H9 (cell line): ENCODE measurements at places on chromosomes 6 and 20. TPM values are rescaled to one million over a fixed set of nuclear protein-coding genes. Genes with fewer than 3 reads are reported as not detected.

FERMT1 gene
- 9.6 and 9.7 TPM in 2 replicates for total RNA-seq

TAGAP gene
- total RNA-seq = not detected in 2 replicates

- H3K4me1 ChIP-seq = peaks cover 16% of the 10 kb centered on the region; the same call in 1 of the 2 replicates
- no peak for DNase-seq
- H3K27ac ChIP-seq = no peak overlapping the region
- H3K36me3 ChIP-seq = peaks cover 6% of the 10 kb centered on the region; the same call in 1 of the 2 replicates
These were observed 19.3 kb downstream of the TOP1 start for GRCh38 chr20:41047975-41048305.

COL9A3 gene
- total RNA-seq = 137 and 150 TPM in 2 replicates

DNA sequence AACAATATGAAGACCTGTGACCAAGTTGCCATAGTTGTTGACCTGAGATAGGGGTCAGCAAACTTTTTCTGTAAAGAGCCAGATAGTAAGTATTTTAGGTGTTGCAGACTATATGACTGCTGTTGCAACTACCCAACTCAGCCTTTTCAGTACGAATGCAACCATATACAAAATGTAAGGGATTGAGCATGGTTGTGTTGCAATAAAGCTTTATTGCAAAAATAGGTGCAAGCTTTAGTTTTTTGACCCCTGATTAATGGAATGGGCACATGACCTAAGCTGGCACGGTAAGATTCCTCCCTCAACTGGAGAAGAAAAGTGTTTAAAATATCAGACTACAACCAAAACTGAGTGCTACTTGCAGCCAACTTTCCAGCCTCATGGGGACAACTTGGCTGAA is 17.3 kb upstream of the EPM2A start:
- H3K36me3 ChIP-seq = no peaks in the 10 kb centered on the region
- DNase-seq = no peak
- no peaks in the 10 kb centered on the region for H3K27me3 ChIP-seq
- H3K4me3 ChIP-seq = no peak overlapping the region
- H3K27ac ChIP-seq = no peak overlapping the region

PTCHD4 gene
- 0.96 and 0.97 TPM in 2 replicates for total RNA-seq

DNA sequence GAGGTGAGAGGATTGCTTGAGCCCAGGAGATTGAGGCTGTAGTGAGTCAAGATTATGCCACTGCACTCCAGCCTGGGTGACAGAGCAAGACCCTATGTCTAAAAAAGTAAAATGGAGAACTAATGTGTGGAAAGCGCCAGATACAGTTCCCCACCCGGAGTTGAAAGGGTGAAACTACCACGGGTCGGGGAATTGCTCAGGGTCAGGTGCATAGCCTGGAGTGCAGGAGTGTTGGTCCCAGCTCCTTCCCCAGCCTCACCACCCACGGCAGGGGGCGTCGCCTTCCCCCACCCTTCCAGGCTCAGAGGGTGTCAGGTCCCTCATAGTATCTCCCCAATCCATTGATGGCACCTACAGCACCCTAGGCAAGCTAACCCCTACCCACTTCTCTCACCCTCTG is 26.1 kb downstream of the C20orf203 start:
- H3K36me3 ChIP-seq = no peaks in the 10 kb centered on the region
- no peaks in the 10 kb centered on the region for H3K4me1 ChIP-seq
- DNase-seq = no peak
- no peaks in the 10 kb centered on the region for H3K27me3 ChIP-seq
- H3K4me3 ChIP-seq = no peak overlapping the region

- DNase-seq = no peak
- H3K27me3 ChIP-seq = no peaks in the 10 kb centered on the region
- no peak overlapping the region for H3K4me3 ChIP-seq
- peaks cover 15% of the 10 kb centered on the region for H3K36me3 ChIP-seq
These were observed 60.0 kb upstream of the MTRF1L start for GRCh38 chr6:153062516-153062915.
